ENCODE measurements at places on chromosomes 16 and 17.
A peak's percentile ranks its signal among the peaks of the same experiment; 100 is the strongest.

DNA sequence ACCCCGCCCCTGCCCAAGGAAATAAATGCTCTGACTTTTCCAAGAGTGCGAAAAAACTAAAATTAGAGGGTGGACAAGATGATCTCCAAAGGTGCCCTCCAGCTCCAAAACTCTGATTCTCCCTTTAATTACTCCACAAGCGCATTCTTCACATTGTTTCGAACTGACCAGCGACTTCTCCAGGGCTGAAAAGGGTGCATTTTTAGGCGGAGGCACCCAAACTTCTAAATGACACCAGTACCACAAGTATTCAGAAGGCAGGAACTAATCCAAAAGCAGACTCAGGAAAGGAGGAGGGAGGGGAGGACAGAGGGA lies 750 bp downstream of the ZFHX3 start:
- H3K4me1 ChIP-seq = peaks cover 7% of the 10 kb centered on the region
- H3K36me3 ChIP-seq = no peaks in the 10 kb centered on the region
- H3K27me3 ChIP-seq = no peaks in the 10 kb centered on the region
- DNase-seq = no peak
- H3K27ac ChIP-seq = no peak overlapping the region
- peak overlapping the region; percentile 85 for H3K4me3 ChIP-seq

DNA sequence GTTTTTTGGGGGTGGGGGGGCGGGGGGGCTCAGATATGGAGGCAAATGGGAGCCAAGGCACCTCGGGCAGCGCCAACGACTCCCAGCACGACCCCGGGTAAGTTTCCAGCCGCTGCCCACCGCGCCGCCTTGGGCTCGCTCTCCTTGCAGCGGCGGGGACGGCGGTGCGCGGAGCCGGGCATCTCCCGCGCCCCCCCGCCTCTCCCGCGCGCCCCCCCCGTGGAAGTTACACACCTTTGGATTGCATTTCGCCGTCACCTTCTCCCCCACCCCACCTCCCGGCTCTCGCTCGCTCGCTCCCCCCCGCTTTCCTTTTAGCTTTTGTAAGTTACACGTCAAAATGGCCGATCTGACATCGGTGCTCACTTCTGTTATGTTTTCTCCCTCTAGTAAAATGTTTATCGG lies 387 bp downstream of the MSI2 start:
- H3K4me3 ChIP-seq = peak overlapping the region; percentile 95
- H3K4me1 ChIP-seq = peaks cover 11% of the 10 kb centered on the region
- H3K27me3 ChIP-seq = no peaks in the 10 kb centered on the region

GRCh38 chr17:9498490-9498889 lies 77.1 kb downstream of the STX8 start:
- no peak overlapping the region for H3K27ac ChIP-seq
- no peak for DNase-seq
- no peaks in the 10 kb centered on the region for H3K27me3 ChIP-seq
- no peaks in the 10 kb centered on the region for H3K4me1 ChIP-seq
- no peaks in the 10 kb centered on the region for H3K36me3 ChIP-seq
- no peak overlapping the region for H3K4me3 ChIP-seq

GRCh38 chr17:12790249-12791106 lies 1.2 kb downstream of the ARHGAP44 start:
- H3K27me3 ChIP-seq = no peaks in the 10 kb centered on the region
- H3K36me3 ChIP-seq = no peaks in the 10 kb centered on the region
- H3K27ac ChIP-seq = no peak overlapping the region
- no peaks in the 10 kb centered on the region for H3K4me1 ChIP-seq
- peak overlapping the region; percentile 67 for H3K4me3 ChIP-seq
- no peak for DNase-seq

- H3K27ac ChIP-seq = no peak overlapping the region
- H3K4me1 ChIP-seq = no peaks in the 10 kb centered on the region
- DNase-seq = no peak
- H3K36me3 ChIP-seq = no peaks in the 10 kb centered on the region
- no peak overlapping the region for H3K4me3 ChIP-seq
Observed at GRCh38 chr17:6328279-6328678, 106.6 kb downstream of the AIPL1 start.

- H3K36me3 ChIP-seq = no peaks in the 10 kb centered on the region
- DNase-seq = peak; percentile 78
- no peaks in the 10 kb centered on the region for H3K27me3 ChIP-seq
- H3K4me3 ChIP-seq = no peak overlapping the region
- H3K4me1 ChIP-seq = peaks cover 4% of the 10 kb centered on the region
Observed at GRCh38 chr16:27179500-27180072, 23.7 kb upstream of the KDM8 start.

- no peaks in the 10 kb centered on the region for H3K4me1 ChIP-seq
- no peaks in the 10 kb centered on the region for H3K36me3 ChIP-seq
- H3K27ac ChIP-seq = no peak overlapping the region
Observed at GRCh38 chr16:22098405-22099255, 6.3 kb downstream of the VWA3A start.

DNA sequence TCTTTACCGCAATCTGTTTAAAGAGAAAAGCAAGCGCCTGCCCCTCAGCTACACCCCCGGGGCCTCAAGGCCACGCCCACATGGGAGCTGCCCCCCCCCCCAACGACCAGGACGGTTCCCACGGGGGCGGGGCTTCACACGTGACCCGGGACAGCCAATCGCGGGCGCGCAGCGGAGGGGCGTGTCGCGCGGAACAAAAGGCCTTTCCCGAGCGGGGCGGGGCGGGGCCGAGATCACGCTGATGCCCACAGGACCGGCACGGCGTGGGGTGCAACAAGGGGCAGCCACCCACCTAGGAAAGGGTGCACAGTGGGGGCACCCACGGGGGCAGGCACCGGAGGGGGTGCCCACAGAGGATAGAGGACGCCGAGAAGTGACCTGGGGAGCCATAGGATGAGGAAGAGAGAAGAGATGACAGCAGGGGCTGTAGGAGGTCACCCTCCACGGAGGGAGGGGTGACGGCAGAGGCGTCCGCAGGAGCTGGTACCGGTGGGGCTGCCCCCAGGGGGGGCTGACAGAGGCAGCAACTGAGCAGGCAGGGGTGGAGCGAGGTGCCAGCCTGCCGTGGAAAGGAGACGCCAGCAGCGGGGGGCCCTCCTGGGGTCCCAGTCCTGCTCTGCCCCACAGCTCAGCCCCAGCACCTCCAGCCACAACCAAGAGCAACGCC lies 6.2 kb downstream of the UNKL start:
- no peaks in the 10 kb centered on the region for H3K27me3 ChIP-seq
- H3K4me3 ChIP-seq = peak overlapping the region; percentile 40
- H3K36me3 ChIP-seq = no peaks in the 10 kb centered on the region
- H3K27ac ChIP-seq = no peak overlapping the region
- H3K4me1 ChIP-seq = peaks cover 7% of the 10 kb centered on the region

DNA sequence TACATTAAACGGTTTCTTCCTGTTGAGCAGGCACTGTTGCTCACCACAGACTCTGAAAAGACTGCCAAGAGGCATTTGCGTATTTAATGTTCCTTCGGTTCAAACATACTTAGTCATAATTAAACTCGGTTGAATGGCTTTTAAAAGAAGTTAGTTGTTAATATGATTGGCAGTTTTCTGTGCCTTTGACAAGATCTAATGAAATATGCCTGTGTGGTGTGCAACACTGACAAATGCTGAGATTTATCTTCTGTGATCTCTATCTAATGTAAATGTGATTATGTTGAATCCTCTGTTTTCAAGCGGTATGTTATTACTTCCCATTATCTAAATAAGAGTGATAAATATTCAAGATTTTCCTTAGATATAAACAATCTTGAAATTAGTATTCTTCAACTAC lies 1046.6 kb downstream of the CDH8 start:
- H3K36me3 ChIP-seq = no peaks in the 10 kb centered on the region
- H3K27ac ChIP-seq = no peak overlapping the region
- H3K4me1 ChIP-seq = no peaks in the 10 kb centered on the region
- no peak overlapping the region for H3K4me3 ChIP-seq

DNA sequence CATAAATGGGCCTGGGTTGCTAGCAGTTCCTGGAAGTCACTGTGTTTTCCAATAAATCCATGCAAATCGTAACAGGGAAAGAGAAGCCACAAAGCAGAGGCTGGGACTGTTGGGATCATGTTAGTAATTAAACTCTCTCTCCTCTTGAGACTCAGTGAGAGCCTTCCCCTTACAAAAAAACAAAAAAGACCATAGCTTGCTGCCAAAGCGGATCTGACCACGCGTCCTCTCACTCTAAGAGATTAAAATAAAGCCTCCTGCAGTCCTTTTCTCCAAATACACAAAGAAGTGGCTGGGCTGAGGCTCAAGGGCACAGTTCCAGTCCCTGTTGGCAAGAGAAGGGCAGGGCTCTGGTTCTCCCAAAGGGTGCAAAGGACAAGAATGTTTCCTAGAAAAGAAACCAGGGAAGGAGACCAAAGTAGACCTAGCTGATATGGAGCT lies 38.5 kb downstream of the PIGL start:
- H3K4me1 ChIP-seq = peaks cover 8% of the 10 kb centered on the region
- no peaks in the 10 kb centered on the region for H3K36me3 ChIP-seq
- no peak overlapping the region for H3K27ac ChIP-seq
- peak overlapping the region; percentile 16 for H3K4me3 ChIP-seq
- DNase-seq = peak; percentile 73
- H3K27me3 ChIP-seq = no peaks in the 10 kb centered on the region

DNA sequence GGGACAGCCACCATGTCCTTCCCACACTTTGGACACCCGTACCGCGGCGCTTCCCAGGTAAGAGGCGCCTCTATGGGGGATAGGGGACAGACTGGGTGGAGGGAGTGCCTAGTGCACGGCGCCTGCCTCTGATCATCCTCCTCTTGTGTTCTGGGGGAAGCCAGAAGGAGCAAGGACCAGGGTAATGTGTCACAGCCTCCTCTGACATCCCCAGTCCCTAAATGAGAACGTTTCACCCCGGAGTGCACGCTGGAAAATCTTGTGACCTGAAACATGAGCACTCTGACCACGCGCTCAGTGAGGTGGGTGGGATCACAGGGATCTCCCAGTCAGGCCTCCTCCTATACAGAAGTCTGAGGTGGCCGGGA lies 1.1 kb downstream of the IRX6 start:
- H3K4me1 ChIP-seq = no peaks in the 10 kb centered on the region
- H3K27ac ChIP-seq = no peak overlapping the region
- DNase-seq = no peak
- H3K4me3 ChIP-seq = no peak overlapping the region
- no peaks in the 10 kb centered on the region for H3K27me3 ChIP-seq
- no peaks in the 10 kb centered on the region for H3K36me3 ChIP-seq

DNA sequence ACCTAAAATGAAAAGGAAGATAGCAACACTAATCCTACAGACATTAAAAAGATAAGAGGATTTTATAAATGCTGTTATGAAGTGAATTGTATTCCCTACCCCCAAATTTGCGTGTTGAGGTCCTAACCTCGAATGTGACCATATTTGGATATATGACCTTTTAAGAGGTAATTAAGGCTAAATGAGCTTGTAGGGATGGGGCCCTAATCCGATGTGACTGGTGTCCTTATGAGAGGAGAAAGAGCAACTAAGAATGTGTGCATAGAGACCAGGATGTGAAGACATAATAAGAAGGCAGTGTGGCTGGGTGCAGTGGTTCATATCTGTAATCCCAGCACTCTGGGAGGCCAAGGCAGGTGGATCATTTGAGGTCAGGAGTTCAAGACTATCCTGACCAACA lies 48.2 kb upstream of the FAM20A start:
- peaks cover 2% of the 10 kb centered on the region for H3K27me3 ChIP-seq
- DNase-seq = no peak
- no peak overlapping the region for H3K27ac ChIP-seq
- H3K4me1 ChIP-seq = no peaks in the 10 kb centered on the region
- no peak overlapping the region for H3K4me3 ChIP-seq

- H3K27ac ChIP-seq = peak overlapping the region; percentile 79
- H3K4me1 ChIP-seq = peaks cover 6% of the 10 kb centered on the region
- no peaks in the 10 kb centered on the region for H3K36me3 ChIP-seq
- H3K4me3 ChIP-seq = peak overlapping the region; percentile 73
Observed at GRCh38 chr16:56625943-56626654, 518 bp downstream of the MT1E start.

All from ovary (tissue), 10 donors.